ENCODE measurements at places on chromosomes 6 and 20.

- DNase-seq, result peak; percentile 8
These were observed 23.3 kb upstream of the BCLAF1 start for GRCh38 chr6:136312975-136313374.

DNA sequence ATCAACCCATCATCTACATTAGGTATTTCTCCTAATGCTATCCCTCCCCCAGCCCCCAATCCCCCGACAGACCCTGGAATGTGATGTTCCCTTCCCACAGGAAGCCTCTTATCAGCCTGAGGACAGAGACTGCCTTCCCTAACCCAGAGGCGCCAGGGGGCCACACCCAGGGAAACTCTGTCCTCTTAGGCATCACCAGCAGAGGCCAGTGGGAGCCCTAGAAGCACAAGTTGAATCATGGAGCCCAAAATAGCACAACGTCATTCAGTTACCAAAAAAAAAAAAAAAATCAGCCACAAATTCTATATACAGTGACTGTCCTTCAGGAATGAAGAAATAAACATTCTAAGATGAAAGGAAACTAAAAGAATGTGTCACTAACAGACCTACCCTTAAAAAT, 625.7 kb downstream of the TFAP2A start:
- no peak for DNase-seq

DNA sequence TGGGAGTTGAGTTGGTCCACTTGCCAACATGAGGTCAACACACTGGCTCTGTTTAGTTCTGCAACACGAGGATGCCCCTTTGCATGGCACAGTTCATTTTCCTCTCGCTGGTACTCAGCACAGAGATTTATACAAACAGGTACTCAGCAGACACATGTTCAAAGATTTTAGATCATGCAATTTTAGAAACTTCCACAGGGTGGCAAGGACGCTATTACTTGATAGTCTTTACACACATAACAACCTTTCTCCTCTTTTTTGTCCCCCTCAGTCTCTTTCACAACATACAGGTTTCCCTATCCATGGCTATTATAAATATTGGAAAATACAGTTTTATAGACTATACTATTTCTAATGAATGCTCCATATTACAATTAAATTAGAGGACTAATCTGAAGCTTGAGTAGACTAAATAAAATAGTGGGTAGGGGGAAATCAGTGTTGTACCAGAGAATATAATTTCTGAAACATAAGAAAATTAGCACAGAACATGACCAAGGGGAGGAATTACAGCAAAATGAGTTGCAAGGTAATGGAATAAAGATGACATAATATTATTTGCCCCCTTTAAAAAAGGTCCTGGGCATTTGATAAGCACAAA, 331.8 kb upstream of the BTBD3 start:
- DNase-seq, result peak; percentile 50

DNA sequence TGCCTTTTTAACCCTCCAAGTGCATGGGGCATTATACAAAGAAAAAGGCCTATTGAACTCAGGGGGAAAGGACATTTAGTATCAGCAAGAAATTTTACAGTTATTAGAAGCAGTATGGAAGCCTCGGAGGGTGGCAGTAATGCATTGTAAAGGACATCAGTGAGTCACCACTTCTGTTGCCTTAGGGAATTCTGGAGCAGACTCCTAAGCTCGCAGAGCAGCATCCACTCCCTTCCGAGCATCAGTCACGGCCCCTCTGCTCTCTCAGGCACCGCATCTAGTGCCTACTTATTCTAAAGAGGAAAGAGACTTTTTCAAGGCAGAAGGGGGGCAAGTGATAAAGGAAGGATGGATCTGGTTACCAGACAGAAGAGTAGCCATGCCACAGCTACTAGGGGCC, 296.5 kb downstream of the RNGTT start:
- no peak for DNase-seq

- no peak for DNase-seq
These were observed 24.9 kb upstream of the PCMTD2 start for GRCh38 chr20:64230461-64231145.

DNA sequence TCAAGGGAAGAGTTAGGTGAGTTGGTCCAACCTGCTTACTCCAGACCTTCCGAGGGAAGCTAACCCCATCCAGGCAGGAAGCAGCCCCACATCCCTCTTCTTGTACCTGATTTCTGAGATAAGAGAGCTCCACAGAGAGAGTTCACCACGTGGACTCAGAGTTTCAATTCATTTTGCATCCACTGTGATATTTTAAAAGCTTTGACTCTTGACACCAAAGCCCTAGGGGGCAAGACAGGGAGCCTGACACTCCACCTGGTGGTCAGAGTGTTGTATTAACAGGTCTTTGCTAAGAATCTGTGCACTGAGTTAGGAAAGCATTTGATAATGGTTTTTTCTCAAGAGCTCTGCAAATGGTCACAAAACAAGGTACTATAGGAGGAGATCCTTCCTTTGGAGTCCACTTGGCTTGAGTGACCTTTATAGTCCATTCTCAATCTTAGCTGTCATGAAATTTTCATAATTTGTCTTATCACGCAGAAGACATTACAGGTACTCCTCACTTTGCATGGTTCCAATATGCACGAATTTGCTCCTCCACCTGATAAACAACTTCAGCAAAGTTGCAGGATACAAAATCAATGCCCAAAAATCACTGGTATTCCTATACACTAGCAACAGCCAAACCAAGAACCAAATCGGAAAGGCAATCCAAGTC, 56.2 kb upstream of the RIPOR2 start:
- DNase-seq, result peak; percentile 49

DNA sequence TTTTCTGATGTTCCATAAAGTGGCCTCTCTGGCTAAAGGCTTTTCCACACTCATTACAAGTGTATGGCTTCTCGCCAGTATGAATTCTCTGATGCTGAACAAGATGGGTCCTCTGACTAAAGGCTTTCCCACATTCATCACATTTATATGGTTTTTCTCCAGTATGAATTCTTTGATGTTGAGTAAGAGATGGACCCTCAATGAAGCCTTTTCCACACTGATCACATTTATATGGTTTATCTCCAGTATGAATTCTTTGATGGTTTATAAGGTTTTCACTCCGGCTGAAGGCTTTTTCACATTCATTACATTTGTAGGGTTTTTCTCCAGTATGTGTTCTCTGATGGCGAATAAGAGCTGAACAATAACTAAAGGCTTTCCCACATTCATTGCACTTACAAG, 20.4 kb downstream of the ZNF184 start:
- DNase-seq, result peak; percentile 11

DNA sequence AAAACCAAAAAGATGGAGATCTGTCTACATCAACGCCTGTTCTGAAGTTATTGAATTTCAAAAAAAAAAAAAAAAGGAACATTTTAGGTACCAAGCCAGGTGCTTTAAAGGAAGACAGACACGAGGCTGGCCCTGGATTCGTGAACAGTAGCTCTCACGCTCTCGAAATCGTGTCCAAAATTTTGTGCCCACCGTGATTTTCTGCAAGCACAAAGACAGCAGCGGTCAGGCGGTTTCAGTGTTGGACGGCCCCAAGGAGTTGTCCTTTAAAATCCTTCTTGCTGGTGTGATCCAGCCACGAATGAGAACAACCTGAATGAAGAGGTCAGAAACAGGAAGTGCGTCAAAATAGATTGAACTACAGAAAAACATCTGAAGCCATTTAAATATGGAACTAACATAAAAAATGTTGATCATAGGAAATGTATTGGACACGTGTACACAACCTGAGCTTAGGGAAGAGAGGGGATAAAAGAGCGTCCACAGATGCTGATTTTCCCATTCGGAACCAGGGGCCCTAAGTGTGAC, 78.2 kb downstream of the THBS2 start:
- no peak for DNase-seq

DNA sequence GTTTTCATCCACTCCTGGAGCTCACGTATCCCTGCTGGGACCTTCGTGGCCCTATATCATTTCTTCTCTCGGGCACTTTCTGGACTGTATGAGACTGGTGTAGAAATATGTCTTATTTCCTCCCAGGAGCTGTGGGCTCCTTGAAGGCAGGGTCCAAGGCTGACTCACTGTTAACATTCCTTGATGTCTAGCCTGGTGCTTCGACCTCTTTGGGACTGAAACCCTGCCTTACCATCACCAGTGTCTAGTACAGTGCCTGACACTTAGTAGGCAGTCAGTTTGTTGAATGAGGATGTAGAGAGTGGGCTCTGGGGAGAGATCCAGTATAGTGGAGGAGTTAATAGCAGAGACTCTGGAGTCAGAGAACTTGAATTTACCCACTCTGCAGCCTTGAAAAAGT, 23.6 kb downstream of the POFUT1 start:
- no peak for DNase-seq

DNA sequence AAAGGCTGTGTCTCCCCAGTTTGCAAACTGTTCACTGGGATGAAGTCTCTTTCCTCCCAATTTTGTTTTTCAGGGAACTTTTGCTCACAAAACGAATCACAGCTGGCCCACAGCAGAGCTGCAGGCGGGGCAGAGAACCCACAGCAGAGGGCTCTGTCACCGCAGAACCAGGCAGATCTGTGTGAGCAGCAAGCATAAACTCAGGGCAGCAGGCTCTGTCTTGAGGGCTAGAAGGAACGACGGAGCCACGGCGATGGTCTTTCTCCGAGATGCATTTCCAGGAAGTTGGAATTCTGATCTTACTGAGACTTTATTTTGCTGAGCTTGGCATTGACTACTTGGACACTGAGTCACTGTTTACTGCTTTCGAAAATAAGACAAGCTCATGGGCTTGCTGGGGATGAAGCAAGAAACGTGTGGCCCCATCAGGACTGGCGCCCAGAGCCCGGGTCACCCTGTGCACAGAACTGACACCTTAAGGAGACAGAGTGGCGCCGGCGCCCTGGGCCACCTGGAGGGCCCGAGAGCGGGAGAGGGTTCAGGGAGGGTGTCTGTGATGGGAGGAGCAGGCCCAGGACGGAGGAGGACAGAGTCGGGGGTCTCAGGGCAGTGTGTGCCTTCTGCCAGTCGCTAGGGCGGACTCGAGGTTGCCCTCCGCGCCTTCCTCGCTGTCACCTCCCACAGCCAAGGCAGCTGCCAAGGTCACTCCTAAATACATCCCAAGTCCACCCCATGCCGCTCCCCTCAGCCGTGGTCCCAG, 106.3 kb upstream of the NXT1 start:
- no peak for DNase-seq

DNA sequence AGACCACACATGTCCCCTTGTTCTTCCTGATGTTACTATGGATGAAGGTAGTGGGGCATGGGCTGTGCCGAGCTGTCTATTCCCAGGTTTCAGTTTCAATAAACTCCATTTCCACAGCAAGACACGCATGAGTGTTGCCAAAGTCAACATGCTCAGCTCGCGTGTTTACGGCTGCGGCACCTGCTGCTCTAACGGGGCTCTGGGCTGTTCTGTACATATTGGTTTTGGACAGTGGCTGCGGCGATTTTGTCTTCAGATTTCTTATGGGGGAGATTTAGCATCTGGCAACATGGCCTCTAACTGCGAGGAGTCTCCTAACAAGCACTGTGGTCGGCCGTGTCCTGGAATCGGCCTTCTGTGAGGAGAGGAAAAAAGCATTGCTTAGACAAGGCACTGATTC, 58.6 kb downstream of the TMEM242 start:
- DNase-seq, result no peak

- DNase-seq, result no peak
These were observed 56.9 kb downstream of the PREX1 start for GRCh38 chr20:48770700-48771442.

DNA sequence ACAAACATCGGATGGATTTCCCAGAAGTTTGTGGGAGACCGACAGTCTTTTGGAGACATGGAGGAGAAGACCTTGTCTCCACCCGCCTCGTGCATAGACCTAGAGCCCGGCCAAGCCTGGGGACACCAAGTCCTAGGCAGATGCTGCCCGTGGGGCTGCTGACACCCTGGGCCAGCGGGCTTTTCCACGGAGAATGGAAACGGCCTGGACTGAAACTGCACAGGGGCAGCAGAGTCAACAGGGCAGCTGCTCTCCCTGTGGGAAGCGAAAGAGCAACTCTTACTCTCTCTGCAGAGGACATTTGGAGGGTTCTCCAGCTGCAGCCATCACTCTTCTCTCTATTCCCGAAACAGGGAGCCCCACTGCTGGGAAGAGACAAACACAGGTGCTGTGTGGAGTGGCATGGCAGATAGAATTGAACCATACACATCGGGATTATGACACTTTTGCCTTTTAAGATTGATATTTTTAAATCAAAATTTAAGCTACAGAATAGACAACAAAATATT, 401.2 kb downstream of the THBS2 start:
- no peak for DNase-seq

DNA sequence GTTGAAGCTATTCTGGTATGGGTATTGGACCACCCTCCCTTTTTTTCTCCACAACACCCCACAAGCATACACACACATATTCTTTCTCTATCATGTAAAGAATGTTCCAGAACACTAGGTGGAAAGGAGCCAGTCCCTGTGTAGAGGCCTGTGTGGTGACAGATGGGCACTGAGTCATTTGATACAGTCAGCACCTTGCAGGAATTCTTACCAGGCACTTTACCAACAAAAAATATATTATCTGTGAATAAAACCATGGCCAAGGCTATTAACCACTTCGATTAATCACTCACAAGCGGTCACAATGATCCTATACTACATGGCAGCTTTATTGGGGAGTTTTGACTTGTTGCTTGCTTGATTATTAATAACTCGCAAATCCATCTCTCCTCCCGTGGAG, 149.5 kb downstream of the BFSP1 start:
- DNase-seq, result peak; percentile 19

GRCh38 chr20:8320306-8320705, 188.2 kb downstream of the PLCB1 start:
- DNase-seq, result no peak

- no peak for DNase-seq
These were observed 41.2 kb upstream of the EZR start for GRCh38 chr6:158860279-158860865.
